Posterior vena cava (tissue), 2 donors: ENCODE measurements at places on chromosomes 2 and 18.
A peak's percentile ranks its signal among the peaks of the same experiment; 100 is the strongest.

GRCh38 chr2:67824186-67824585 lies 238.6 kb downstream of the C1D start:
- DNase-seq: no peak

- DNase-seq: no peak
Observed at GRCh38 chr2:168426861-168427260, 29.2 kb upstream of the CERS6 start.

- no peak for DNase-seq
Observed at GRCh38 chr18:64017870-64018269, 48.0 kb downstream of the SERPINB8 start.

- no peak for DNase-seq
Observed at GRCh38 chr2:170113168-170113894, 64.6 kb upstream of the MYO3B start.

- peak; percentile 100 for DNase-seq
Observed at GRCh38 chr18:32092422-32093101, 888 bp downstream of the RNF138 start.

- no peak for DNase-seq
Observed at GRCh38 chr18:61201511-61201910, 131.7 kb upstream of the CDH20 start.

GRCh38 chr18:49645841-49646351 lies 84.0 kb downstream of the LIPG start:
- peak; percentile 90 for DNase-seq

- no peak for DNase-seq
Observed at GRCh38 chr18:39627936-39628335, 2062.3 kb upstream of the CELF4 start.

DNA sequence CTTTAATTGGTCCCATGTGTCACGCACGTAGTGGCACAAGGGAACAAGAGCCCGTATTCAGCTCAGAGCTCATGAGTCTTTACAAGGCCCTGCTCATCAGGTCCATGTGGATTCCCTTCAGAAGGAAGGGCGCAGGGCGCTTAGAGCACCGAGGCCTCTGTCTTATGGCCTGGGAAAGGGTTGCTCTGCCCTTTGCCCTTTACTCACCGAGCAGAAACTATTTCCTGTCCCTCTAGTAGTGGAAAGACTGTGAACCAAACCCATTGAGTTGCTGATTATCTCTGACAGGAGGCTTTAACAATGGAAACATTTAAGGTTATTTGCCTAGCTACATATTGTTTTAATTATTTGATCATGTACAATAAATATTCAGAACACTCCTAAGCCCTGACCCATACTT lies 102.0 kb upstream of the ACAA2 start:
- no peak for DNase-seq

DNA sequence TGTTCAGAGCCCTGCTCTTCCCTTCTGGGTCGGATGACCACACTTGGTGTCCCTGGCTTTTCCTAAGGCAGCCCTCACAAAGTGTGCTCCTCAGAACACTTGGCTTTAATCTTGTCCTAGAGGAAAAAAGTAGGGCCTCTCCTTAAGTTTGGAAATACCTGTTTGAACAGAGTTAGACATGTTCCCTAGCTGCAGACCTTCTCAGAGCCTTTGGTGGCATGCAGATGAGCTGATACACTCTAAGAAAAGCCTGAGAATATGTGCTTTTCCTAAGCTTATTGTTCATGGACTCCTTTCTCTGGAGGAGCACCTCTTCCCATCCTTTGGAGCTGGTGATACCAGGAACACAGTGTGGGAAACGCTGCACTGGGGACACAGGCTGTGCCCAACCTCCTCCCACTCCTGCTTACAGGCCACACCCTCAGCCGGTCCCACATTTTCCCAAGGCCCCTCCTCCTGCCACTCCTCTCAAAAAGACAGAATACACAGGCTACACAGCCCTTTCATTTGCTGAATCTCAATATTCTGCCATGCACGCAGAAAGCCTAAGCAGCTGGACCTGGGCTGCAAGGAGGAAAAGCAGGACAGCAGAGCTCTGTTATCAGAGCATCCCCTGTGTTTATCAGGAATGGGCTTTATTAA lies 443.6 kb downstream of the NBAS start:
- no peak for DNase-seq

DNA sequence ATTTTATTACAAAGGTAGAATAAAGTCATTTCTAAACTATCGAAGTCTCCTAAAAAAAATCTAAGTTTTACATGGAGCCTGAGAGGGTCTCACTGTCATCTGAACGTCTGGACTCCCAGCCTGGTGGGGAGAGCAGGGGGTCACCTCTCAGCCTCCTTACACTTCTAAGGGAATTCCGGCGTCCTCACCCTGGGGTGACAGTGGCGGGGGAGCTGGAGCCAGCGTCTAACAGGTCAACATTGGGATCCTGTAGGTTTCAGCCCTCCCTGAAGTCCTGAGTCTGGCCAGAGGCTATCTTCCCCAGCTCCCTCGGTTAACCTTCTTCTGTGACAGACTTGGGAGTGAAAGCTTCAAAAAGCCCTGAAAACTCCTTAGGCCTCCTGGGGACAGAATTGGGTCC lies 34.6 kb upstream of the GLI2 start:
- peak; percentile 36 for DNase-seq

DNA sequence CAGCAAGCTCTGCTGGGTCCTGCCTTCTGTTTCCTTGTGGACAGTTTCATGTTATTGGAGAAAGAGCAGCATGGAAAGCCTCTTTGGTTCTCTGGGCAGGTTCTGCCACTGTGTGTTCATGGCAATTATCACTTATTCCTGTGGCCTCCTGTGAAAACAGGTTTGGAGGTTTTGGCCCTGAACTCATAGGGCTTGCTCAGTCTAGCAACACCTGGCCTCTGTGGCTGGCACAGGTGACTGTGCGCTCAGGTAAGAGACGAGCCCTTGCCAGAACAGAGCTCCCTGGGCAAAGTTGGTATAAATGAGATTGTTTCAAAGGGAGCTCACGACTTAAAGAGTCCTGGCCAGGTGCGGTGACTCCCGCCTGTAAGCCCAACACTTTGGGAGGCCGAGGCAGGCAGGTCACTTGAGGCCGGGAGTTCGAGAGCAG lies 5.7 kb downstream of the CEP68 start:
- no peak for DNase-seq

DNA sequence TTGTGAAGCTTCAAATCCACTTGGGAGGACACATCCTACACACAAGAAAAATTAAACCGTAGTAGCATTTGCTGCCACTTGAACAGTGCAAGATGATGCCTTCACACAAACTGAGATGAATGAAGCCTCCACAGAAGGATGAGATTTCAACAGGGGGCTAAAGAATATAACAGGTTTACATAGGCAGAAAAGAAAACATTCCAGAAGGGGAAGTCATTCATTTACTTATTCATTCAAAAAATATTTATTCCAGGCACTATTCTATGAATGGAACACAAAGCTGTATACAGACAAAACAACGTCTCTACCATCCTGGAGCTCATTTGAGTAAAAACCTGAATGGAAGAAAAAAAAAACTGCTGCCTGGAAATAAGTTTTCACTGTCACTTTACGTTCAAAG lies 170.5 kb downstream of the CDH20 start:
- DNase-seq: no peak

DNA sequence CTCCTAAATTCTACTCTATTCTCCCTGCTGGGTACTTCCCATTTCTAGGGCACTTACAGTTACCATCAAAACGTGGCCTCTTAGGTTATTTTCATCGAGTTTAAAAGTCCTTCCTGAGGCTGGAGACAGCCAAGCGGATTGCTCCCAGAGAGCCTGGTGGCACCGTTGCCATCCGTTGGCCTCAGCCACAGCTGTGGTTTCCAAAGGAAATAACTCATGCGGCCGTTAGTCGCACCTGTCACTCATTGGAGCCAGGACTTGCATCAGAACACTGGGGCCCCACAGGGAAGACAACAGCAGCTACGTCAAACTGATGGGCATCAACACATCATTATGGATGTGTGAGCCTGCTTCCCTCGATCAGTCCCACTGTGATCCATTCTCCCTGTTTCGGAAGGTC lies 453.4 kb downstream of the BCL11A start:
- no peak for DNase-seq

- DNase-seq: no peak
Observed at GRCh38 chr18:22816266-22817176, 116.6 kb upstream of the RBBP8 start.

GRCh38 chr2:16186661-16187481 lies 246.5 kb downstream of the MYCN start:
- DNase-seq: no peak

GRCh38 chr18:22912835-22913234 lies 20.3 kb upstream of the RBBP8 start:
- DNase-seq: no peak

GRCh38 chr18:59536166-59536565 lies 161.1 kb downstream of the CCBE1 start:
- DNase-seq: no peak

- DNase-seq: no peak
Observed at GRCh38 chr2:186407611-186408010, 78.4 kb upstream of the ZC3H15 start.

GRCh38 chr18:35326695-35327387 lies 17.4 kb downstream of the ZNF24 start:
- no peak for DNase-seq

- peak; percentile 75 for DNase-seq
Observed at GRCh38 chr2:8659092-8659734, 22.6 kb upstream of the ID2 start.

GRCh38 chr2:8701681-8702379 lies 20.0 kb downstream of the ID2 start:
- DNase-seq: no peak

- no peak for DNase-seq
Observed at GRCh38 chr2:59575191-59575590, 978.3 kb downstream of the BCL11A start.

DNA sequence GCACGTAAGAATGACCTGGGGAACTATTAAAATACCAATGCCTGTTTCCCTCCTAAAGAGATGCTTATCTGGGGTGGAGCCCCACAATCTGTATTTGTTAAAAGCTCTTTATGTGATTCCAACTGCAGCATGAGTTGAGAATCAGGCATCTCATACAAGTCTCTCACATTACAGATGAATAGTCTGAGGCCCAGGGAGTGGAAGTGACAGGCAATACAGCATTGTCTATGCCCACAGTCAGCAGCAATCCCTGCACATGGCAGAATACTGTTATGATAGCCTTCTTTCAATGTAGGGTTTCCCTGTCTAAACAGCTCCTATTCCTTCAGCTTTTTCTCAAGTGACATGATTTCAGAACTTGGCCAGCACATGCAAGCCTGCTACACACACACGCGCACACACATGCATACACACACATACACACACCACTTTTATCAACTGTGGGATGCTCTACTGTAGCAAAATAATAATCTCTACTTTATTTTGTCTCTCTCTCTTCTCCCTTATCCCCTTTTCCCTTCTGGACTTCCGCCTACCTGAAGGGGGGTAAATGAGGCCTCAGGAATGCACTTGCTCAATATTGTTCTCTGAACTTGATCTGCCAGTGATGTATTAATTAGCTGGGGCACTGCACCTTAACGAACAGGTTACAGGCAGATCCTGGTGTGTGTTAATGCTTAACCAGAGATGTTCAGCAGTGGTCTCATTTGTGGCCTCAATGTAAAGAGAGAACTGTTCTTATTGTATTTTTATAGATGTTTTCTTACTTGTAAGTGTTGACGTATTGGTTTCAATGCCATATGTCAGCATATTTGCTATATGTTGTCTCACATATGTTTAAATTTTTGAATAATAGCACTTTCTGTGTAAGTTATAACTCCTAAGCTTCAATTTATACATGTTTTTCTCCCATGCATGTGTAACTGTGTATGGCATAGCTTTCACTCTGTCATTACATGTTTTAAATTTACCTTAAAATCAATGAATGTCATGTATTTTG lies 116.0 kb downstream of the SETBP1 start:
- no peak for DNase-seq

DNA sequence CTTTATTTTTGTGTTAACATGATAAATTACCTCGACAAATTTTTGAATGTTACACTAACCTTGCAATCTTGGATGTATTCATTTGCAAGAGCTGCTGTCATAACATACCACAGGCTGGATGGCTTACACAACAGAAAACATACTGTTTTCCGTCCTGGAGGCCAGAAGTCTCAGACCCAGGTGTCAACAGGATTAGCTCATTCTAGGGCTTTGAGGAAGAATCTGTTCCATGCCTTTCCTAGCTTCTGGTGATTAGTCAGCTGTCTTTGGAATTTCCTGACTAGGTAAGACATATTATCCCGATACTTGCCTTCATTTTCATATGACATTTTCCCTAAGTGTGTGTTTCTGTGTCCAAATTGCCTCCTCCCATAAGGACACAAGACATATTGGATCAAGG lies 188.6 kb upstream of the CDH19 start:
- DNase-seq: no peak

- no peak for DNase-seq
Observed at GRCh38 chr2:46025676-46026075, 271.5 kb upstream of the EPAS1 start.

DNA sequence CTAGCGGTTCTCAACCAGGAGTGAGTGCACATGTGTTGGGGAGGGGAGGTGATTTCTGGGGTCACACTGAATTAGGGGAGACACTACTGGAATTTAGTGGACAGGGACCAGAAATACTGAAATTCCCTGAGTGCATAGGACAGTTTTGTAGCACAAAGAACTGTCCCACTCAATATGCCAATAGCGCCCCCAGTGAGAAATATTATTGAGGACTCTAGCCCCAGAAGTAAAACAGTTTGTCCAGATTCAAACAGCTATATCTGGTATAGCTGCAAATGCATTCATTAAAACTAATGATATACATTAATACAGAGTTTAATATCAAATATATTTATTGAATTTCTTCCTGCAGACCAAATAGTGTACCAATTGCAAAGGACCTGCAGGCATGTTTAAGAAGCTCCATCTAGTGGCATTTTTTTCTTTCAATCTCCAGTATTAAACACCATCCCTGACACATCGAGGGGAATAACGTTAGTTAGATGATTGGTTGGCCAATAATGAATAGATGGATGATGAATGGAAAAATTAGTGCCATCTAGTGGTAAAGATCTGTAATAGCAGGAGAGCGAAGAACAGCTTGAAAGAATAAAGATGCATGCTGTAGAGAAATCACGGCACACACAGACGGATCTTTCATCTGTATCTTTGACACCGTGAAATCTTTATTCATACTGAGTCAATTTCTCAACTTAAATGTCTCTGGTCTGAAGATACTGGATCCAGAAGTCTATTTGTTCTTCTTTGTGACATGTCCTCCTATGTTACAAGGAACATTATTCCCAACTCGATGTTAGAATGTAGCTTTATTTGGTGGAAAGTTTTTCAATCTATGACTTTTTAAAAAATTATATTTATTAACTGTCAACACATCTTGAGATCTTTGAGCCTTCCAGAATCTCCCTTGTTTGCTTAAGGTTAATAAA lies 62.5 kb downstream of the DHRS9 start:
- no peak for DNase-seq
